GM23338 (cell line): ENCODE measurements at places on chromosomes 5 and 9.

DNA sequence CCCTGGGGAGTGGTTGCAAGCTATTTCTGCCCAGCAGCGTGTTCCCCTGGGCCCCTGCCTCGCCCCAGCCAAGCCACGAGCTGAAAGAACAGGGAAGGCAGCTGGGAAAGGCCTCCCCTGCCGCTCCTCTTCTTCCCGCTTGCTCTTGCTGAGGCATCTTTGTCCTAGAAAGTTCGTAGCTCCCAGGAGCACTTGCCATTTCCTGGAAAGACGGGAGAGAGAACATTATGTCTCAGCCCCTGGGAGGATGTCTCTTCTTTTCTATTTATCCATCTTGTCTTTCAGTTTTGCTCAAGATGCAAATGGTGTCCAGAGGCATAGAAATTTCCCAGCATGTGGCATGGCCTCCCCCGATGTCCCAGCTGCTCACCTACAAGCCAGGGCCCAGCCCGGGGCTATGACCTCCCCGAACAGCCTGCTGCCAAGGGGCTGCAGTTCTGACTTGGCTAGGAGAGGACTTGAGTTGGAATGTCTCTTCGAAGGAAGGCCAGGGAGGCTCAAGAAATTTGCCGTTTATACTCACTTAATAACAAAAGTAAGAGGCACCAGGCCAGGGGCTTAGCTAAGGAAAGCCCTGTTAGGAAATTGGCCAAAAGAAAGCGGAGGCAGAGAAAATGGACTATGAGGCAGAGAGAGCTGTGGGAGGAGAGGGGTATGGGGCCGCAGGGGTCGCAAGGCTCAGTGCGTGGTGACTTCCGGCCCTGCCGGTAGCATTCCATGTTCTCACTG lies 87.3 kb downstream of the LIFR start:
- no peak for DNase-seq

- DNase-seq = no peak
Measured at GRCh38 chr9:127507751-127508648, 56.7 kb downstream of the LRSAM1 start.

- DNase-seq = no peak
Measured at GRCh38 chr9:11338130-11338529, 725.3 kb upstream of the PTPRD start.

- no peak for DNase-seq
Measured at GRCh38 chr9:121566481-121567465, 67.1 kb upstream of the GGTA1 start.

DNA sequence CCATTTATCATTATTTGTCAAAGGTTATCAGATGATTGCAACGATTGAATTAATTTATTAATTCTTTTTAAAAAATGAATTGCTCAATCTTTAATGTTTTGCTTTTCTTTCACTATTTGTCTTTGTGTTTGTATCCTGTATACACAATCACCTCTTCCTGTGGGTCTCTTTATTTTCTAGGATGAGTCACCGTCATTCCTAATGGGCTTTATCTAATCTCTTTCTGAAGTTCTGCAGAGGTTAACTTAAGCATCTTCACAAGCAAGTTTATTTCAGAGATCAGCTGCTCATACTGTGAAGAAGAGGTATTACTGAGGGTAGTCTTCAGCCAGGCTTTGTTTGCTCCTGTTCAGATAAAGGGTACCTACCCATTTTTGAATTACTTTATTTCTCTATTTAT lies 323.9 kb downstream of the NNT start:
- no peak for DNase-seq

DNA sequence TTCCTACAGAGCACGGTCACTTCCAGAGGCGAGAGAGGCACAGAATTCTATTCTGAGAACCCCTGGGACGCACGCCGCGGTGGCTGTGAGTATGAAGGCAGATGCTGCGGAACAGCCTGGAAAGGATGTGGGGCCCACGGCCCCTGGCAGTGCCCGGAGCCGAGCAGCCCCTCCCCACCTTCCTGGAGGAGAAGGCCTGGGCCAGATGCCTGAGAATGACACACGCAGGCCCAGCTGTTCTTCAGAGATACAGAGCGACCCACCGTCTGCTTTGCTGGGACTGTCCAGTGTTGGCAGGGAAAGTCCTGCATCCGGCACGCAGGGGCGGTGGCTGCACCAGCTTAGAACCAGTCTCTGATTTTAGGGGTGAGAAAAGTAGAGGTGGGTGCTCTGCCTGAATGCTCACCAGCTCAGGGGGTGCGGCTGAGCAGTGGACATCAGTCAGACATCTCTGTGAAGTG lies 116.7 kb upstream of the LPCAT1 start:
- DNase-seq = no peak
